Left ventricle myocardium superior (tissue), 1 donor: ENCODE measurements at places on chromosomes 4 and X. TPM values are rescaled to one million over a fixed set of nuclear protein-coding genes. Genes with fewer than 3 reads are reported as not detected.

Gene GBA3
- not detected for total RNA-seq

Gene RGN
- total RNA-seq: 18.7 TPM

Gene GAGE12C
- not detected for total RNA-seq

Gene IDUA
- 8.7 TPM for total RNA-seq

DNA sequence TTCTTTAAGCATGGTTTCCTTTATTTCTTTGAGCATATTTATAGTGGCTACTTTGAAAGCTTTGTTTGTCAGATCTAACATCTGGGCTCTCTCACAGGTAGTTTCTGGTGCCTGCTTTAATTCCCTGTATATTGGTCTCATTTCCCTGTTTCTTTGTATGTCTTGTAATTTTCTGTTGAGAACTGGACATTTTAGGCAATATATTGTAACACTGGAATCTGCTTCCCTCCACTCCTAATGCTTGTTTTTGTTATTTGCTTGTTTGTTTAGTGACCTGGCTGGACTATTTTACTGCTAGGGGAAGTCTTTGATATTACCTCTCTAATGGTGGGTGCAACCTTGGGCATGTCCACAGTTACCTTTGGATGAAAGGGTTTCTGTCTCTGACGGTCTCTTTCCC lies 25.0 kb downstream of the BMPR1B start:
- no peak for DNase-seq

- no peak for DNase-seq
Measured at GRCh38 chrX:112947981-112948615, 107.5 kb upstream of the AMOT start.

DNA sequence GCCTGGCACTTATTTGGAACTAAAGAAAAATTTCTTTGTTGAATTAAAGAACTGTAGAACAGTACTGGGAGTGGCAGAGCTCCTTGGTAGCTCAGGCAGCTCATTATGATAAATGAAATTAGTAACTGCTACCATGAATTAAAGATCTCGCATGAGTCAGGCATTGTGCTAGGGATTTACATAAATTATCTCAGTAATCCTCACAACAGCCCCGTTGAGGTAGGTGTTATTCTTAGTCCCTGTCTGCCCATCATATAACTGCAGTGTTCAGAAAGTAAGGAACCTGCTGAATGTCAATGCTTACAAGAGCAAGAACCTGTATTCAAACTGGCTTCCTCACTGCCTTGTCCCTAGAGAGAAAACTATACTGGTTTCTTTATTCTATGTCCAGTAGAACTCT lies 108.3 kb downstream of the NLGN4X start:
- no peak for DNase-seq

GRCh38 chr4:145496292-145496691 lies 14.6 kb downstream of the SMAD1 start:
- no peak for DNase-seq

- no peak for DNase-seq
Measured at GRCh38 chrX:115236560-115236959, 2.7 kb upstream of the LRCH2 start.

DNA sequence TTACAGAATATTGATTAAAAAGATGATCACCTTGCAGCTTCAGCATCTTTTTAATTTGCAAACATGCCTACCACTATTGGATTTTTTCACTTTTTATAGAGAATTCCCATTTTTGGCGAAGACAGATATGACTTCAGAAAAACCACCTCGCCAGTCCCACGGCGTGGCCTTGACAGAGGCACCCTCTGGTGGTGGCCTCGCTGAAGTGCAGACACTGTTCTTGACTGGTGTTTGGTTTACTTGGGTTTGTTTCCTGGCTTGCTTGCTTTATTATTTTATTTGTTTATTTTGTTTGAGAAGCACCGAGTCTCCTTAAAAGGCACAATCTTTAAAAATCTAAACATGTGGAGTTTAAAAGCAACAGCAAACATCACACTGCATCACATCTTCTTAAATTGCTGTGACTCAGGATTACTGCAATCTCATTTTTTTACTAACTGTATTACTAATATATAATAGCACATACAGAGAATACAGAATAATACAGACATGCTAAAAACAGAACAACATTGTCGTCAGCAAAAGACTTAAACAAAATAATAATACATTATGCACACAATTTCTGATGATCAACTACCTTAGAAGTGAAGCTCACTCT lies 13.1 kb upstream of the AMTN start:
- peak; percentile 45 for DNase-seq

DNA sequence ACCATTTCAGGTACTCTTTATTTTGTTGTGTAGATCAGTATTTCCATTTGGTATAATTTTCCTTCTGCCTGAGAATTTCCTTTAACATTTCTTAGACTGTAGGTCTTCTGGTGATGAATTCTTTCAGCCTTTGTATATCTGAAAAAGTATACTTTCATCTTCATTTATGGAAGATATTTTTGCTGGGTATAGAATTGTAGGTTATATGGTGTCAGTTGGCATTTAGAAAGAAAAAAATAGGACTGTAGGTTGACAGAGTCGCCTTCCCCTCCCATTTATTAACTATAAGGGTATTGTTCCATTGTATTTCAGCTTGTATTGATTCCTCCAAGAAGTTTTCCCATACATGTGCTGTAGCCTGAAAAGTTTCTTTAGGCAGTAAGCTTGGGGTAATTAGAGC lies 71.9 kb downstream of the KDM6A start:
- no peak for DNase-seq

DNA sequence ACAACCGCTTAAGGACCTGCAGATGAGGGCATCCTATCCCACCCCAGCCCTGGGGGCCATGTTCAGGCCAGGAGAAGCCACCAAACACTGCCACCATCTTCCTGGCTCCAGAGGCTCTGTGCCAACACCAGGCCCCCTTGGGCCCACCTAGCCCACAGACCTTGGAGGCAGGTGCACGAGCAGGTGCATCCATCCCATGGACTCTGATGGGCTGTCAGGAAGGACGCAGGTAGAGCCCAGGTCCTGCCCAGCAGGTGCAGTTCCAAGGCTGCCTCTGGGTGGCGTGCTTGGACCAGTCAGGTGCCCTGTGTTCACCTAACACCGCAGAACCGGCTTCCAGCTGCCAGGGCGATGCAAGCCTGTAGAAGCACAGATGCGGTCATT lies 22.8 kb upstream of the PDE6B start:
- peak; percentile 44 for DNase-seq

DNA sequence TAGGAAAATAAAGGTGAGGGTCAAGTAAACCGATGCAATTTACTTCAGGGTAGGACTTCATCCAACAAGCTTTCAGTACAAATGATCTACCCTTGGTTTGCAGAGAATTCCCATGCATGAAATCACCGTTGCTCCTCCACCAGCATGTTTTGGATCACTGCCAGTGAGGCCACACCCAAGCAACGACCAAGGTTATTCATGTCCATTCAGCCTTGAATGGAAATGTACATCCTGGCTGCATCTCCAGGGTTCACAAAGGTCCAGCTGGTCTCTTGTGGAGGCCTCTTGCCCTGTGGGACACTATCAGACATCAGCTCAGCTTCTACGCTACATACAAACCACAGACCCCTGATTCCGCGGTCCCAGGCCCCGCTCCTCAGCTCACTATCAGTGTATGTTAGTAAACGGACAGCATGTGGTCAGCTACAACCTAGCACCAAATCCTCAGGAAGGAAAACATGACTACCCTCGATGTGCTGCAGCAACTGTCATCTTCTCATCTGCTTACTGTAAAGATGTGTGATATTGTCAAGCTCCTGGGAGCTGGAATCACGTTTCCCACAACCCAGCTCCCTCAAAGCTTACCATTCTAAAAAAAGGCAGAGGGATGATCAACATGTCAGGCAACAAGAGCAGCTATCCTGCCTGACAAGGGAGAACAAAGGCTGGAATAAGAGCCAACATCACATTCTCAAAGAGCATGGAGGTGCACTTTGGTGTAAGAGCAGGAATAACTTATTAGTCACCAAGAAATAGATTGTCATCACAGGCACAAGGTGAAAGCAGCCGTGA lies 4.9 kb downstream of the LYAR start:
- DNase-seq: no peak

DNA sequence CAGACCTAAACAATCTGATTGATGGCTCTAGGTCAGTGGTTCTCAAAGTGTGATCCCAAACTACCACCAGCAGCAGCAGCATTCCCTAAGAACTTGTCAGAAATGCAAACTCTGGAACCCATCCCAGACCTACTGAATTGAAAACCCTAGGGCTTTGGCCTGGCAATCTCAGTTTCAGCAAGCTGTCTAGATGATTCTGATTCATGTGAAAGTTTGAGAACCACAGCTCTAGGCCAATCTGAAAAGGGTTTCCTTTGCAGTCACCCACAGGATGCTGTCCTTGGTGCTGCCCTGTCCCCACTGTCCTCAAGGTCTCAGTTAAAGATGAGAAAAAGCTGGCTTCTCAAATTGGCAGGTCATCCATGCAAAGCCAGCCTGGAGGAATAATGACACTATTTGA lies 34.8 kb downstream of the SMPX start:
- DNase-seq: peak; percentile 21
